ENCODE measurements at places on chromosomes 16 and 17. TPM values are rescaled to one million over a fixed set of nuclear protein-coding genes. Genes with fewer than 3 reads are reported as not detected.

CYGB gene
- total RNA-seq = 1.0 TPM

NPIPA8 gene
- 0.57 TPM for total RNA-seq

NXPH3 gene
- total RNA-seq = 0.50 TPM

HEATR9 gene
- total RNA-seq = not detected

PRDM7 gene
- total RNA-seq = not detected

PLA2G10 gene
- not detected for total RNA-seq

FOXC2 gene
- total RNA-seq = 1.8 TPM

MAZ gene
- total RNA-seq = 153 TPM

TMIGD1 gene
- not detected for total RNA-seq

RILP gene
- 17.6 TPM for total RNA-seq

MPO gene
- total RNA-seq = not detected

DRC3 gene
- total RNA-seq = 1.4 TPM
